ENCODE measurements at places on chromosomes 5 and 9.
A peak's percentile ranks its signal among the peaks of the same experiment; 100 is the strongest.

DNA sequence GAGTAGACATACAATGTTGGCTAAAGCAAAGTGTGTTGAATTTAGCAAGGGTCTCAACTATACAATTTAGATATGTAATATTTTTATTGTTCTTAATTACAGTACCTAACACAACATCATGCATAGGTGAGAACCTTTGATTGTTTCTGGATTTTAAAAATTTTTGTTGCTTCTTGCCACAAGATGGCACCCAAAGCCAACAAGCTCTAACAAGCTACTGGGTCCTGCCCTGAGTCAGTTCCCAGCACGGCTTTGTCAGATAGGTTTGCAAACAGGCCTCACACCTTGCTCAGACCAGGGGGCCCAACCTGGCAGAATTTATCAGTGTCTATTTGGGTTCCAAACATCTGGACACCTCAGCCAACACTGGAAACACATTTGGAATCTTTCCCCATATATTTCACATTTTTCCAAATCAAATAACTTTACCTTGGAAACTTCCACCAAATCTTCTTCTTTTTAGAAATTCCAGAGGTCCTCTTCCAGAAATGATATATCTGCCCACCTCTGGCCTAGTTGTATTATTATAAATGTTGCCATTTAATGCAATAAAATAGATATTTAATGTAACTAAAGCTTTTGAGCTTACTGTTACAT is 49.5 kb upstream of the EGFLAM start:
- DNase-seq, result peak; percentile 51

- no peak for DNase-seq
Observed at GRCh38 chr9:36164372-36164771, 4.8 kb upstream of the CCIN start.

DNA sequence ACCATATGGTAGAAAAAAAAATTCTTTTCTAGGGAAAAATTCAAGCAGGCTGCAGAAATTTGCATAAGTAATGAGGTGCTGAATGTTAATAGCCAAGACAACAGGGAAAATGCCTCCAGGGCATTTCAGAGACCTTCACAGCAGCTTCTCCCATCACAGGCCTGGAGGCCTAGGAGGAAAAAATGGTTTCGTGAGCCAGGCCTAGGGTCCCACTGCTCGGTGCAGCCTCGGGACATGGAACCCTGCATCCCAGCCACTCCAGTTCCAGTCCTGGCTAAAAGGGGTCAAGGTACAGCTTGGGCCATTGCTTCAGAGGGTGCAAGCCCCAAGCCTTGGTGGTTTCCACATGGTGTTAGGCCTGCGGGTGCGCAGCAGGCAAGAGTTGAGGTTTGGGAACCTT is 436.0 kb upstream of the SMC2 start:
- DNase-seq, result no peak

GRCh38 chr5:106796081-106796480 is 874.7 kb downstream of the EFNA5 start:
- no peak for DNase-seq

GRCh38 chr9:86697999-86698398 is 249.3 kb downstream of the GAS1 start:
- no peak for DNase-seq

GRCh38 chr5:57408714-57409113 is 73.9 kb downstream of the ACTBL2 start:
- DNase-seq, result no peak

- DNase-seq, result no peak
Observed at GRCh38 chr5:122941737-122942136, 94.8 kb downstream of the PPIC start.

DNA sequence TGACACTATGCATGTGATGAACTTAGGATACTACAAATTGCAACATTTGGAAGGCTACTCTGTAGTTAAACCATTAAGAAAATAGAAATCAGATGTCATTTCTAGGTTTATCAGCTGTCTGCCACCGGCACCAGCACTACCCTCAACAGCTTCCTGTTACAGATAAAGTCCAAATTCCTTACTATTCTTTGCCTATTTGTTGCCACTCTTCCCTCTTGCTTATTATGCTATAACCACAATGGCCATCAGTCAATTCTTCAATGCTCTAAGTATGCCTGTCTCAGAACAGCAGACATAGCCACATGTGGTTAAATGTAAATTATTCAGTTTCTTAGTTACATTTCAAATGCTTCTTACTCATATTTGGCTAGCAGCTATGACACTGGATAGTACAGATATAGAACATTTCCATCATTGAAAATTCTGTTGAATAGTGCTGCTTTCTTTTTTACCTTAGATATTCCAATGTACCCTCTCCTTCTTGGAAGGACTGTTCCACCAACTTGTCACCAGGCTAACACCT is 21.0 kb downstream of the DHX29 start:
- DNase-seq, result no peak

DNA sequence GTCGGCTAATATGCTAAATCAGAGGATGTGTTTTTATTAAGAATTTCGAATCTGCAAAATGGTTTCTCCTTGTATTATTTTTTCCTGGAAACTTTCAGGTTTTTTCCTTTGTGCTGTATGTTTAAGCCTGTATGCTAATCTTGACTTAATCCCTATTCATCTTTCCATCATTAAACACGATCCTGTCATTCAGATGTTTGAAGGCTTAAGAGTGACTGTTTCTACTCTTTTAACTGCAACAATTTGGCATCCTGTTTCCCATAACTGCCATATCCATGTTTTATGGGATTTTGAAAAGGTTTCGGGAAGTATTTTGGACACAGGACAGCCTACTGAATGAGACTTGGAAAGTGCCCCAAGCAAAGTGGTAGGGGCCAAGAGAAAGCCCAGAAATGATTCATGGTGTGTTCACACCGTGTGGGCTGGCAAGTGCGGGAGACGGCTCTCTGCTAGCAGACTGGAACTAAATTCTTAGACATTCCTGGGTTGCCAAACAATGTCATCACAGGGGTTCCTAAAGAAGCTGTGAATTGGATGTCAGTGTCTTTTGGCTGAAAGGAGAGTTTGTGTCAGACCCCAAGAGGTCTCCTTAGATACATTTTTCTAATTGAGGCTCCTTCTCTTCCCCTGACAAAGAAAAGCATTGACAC is 125.4 kb upstream of the ADAMTS16 start:
- DNase-seq, result no peak

DNA sequence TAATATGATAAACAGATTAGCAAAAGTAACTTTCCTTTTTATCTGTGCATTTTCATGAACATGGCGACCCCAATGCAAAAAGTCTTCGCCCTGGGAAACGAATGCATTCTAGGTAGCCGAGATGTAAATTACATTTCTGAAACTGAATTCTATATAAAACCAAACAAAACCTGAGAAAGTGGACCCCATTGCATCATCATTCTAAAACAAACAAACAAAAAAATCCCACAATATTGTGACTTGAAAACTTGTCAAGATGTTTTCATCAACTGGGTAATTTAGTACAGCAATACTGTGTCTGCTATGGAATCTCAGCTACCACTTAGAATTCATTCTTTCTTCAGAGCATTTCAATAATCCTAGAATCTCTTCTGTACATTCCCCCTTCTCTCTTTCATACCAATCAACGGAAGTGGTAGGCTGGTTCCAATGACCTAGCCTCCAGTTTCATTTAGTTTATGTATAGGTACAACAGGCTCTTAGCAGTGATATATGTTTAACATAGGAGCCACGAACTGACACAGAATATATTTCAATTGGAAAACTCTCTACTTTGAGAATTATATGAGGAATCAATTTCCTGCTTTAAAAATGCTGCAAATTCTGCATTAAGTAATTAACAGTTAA is 85.6 kb downstream of the FBXW11 start:
- no peak for DNase-seq

GRCh38 chr9:128877852-128878251 is 3.9 kb downstream of the KYAT1 start:
- DNase-seq, result peak; percentile 36

DNA sequence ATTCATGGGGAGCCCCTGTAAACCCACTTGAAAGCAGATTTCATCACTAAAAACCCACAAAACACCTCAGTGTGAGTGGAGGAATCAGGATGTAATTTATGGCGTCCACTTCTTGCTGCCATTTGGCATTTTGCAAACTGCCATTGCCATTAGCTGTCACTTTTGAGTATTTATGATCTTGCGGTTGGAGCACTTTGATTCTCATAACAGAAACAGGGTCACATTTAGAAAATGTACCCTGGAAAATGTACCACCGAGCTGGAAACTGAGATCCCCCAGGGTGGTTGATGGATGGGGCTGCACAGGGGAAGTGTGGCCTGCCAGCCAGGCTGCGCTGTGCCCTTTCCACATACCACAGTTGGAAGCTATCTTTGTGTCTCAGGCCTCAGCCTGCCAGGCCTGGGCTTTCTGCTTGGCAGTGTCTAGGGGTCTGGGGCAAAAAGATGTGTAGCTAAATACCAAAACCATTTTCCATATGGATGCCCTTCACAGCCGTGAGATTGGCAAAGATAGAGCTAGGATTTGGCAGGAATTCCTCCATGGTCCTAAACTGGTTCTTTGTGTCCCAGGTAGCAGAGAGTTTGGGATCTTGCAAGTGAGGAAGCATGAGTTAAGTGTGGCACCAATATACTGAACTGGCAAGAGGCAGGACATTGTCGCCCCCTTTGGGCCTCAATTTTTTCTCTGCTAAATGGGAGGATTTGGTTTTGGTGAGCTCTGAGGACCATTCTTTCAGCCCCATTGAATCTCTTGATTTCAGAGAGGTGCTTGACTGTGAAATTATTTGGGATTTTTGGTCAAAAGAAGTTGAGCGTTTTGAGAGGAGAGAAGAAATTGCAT is 46.2 kb downstream of the GALNT10 start:
- peak; percentile 16 for DNase-seq

DNA sequence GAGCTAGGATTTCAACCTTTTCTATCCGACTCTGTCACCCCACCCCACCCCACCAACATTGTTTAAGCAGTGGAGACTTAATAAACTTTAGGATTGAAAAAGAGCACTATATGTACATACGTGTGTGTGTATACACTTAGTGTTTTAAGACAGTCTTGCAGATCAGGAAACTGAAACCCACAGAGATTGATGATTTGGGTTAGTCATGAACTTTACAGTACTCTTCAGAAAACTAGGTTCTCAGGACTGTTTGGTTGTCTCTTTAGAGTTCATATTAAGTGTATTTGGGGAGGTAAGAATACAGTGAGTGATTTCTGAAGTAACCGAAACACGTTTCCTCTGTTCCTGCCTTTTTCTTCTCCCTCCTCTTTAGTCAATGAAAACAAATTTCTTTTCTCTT is 1043.1 kb downstream of the TLE1 start:
- DNase-seq, result no peak

DNA sequence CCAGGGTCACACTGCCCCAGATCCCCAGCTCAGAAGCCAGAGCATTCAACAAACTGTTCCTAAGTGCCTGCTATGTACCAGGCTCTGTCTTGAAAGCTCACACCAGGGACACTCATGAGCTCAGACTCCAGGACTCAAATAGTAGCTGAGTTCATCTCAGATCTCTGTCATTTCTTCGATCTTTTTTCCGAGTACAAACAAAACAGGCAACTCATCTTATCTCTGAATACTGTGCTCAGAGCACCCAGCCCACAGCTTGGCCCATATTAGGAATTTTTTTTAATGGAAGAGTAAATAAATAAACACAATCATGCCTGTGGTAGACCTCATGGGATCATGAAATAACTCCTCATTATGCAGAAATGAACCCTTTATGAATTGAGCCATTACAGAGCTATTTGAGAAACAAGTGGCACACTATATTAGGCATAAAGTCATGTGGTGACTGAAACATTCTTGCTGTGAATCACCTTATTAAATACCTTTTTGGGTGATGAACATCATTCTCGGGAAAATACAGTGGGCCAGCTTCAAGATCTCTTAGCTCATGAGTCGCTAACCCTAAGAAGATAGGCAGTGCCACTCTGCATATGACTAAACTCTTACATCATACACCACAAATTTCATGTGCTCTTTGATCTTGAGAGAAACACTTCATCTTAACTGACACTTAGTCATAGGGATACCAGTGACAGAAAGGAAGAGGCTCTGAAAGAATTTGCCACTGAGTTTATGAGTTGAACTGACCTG is 9.9 kb downstream of the SH3RF2 start:
- no peak for DNase-seq

DNA sequence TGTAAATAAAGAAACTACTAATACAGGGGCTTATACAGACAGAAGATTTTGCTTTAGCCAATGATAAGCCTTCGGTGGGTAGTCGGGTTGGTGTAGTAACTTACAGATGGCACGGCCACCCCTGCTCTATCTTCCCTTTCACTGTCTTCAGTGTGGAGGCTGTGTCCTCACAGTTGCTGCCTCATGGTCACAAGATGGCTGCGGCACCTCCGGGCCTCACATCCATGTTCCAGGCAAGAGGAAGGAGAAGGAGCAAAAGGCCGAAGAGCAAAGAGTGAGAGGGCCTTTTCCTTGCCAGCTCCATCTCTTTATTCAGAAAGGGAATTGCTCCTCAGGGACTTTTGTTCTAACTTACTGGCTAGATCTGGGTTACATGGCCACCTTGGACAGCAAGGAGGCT is 22.2 kb upstream of the IER5L start:
- no peak for DNase-seq

DNA sequence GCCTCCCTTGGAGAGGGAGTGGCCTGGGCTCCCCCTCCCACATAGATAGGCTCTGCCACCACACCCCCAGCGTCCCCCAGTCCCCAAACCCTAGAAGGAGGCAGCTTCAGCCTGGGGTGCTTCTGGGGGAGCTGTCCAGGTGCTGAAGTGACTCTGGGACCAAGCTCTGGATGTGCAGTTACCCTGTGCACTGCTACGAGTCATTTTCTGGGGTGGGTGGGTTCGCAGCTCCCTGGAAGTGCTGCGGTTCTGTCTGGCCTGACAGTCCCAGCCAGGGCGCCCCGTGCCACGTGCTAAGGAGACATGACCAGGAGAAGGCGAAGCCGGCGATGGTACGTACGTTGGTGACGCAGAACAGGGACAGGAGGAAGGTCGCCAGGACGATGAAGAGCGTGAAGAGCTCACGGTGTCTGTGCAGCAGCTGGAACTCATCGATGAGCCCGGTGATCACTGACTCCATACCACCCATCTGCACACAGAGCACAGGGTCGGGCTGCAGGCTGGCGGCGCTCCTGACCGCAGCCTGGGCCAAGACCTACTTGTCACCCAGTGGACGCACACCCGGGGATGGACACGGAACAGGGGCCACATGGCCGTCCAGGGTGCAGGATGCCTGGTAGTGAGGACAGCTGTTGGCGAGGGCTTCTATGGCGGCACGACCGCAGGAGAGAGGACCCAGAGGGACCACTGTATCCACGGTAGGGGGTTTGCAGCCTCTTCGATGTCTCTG is 35.7 kb downstream of the SLC6A3 start:
- DNase-seq, result peak; percentile 70

GRCh38 chr5:16815432-16815831 is 120.7 kb downstream of the MYO10 start:
- DNase-seq, result no peak

GRCh38 chr5:39783756-39784421 is 359.1 kb upstream of the DAB2 start:
- DNase-seq, result no peak
